Renal pelvis (tissue), 12 donors: ENCODE measurements at places on chromosomes 7 and 10. TPM values are rescaled to one million over a fixed set of nuclear protein-coding genes. Genes with fewer than 3 reads are reported as not detected.

DNA sequence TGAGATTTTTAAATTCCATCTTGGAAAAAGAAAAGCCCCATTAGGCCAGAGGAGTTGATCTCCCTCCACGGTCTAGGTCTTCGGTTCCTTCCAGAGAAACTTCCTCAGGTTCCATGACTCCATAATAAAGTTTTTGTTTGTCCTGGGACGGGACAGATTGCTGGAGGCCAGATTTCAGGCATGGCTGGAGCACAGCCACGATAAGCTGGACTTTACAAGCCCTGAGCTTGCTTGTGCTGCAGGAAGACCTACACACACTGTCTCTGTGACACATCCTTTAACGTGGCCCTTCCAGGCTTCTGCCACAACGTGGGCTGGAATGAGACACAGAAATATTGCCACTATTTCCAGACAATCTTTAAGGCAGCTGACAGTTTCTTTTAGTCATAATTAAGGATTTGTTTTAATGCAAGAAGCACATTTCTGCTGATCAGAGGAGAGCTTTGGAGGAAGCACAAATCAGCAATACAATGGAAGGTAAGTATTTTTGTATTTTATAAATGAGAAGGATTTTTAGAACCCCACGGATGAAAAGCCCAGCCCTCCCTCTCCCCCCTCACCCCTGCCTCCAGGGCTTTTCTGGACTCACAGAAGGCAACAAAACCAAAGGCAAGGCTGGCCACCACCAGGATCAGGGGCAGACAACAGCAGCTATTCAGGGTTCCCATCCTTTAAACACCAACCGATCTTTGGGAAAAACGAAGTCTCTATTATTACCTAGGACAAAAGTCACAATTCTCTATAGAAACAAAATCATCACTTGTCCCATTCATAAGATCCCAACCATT lies 6.5 kb downstream of the CTBP2 start:
- DNase-seq, result no peak

DNA sequence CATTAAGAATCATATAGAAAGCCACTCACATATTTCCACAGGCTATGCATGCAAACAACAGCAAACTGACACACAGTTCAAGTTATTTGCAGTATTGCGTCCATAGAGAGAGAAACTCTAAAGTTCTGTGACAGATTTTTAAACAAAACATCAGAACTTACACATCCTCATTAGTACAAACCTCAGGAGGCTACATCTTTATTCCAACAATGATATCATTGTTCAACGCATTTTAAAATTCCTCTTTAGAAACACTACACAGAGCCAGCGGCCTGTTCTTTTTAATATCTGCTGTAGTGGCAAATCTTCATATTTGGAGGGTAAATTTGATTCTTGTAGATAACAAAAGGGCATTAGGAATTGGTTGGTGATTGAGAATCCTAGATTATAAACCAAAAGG lies 55.9 kb upstream of the NFE2L3 start:
- no peak for DNase-seq

GRCh38 chr7:49403844-49404243 lies 369.6 kb upstream of the VWC2 start:
- no peak for DNase-seq

GRCh38 chr10:108014902-108015177 lies 850.3 kb upstream of the SORCS1 start:
- no peak for DNase-seq

- DNase-seq, result no peak
Observed at GRCh38 chr10:6234371-6234770, 31.6 kb downstream of the PFKFB3 start.

GRCh38 chr7:44565097-44565794 lies 8.5 kb downstream of the DDX56 start:
- peak; percentile 15 for DNase-seq

- DNase-seq, result no peak
Observed at GRCh38 chr7:76155938-76156337, 45.8 kb upstream of the SRRM3 start.

GRCh38 chr7:78345293-78345911 lies 546.8 kb downstream of the PHTF2 start:
- DNase-seq, result no peak

GRCh38 chr7:91436655-91437054 lies 172.4 kb downstream of the FZD1 start:
- DNase-seq, result no peak

DNA sequence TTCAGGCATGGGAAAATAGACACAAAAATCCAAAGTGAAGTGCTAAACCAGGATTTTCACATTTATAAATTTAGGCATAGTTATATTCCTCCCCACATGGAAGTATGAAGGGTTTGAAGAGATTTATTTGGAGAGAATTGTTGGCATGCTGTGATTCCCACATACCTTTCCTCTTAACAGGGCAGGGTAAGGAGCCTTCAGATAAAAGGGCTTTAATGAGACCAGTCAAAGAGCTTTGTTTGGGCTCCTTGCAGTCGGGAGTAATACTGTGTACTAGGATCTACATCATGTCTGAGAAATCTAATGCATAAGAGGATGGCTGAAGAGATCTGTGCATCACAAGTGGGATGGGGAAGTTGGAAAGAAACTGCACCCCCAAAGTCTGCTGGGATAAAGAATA lies 140.8 kb upstream of the PTN start:
- DNase-seq, result no peak

DNA sequence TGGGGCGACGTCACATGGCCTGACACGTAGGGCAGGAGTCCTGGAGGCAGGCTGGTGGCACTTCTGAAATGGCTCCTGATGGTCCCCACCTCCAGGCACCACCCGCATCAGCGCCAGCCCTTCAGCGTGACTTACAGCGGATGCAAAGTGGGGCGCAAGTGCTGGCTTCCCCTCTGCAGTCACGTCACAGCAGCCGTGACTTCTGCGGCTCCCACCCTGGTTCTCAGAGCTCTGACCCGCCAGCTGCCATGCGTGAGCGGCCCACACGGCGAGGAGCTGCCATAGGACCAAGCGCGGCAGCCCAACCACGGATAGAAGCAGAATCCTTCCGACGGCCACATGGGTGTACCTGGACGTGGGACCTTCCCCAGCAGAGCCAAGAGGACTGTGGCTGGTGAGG lies 159.0 kb downstream of the ELFN1 start:
- DNase-seq, result no peak

DNA sequence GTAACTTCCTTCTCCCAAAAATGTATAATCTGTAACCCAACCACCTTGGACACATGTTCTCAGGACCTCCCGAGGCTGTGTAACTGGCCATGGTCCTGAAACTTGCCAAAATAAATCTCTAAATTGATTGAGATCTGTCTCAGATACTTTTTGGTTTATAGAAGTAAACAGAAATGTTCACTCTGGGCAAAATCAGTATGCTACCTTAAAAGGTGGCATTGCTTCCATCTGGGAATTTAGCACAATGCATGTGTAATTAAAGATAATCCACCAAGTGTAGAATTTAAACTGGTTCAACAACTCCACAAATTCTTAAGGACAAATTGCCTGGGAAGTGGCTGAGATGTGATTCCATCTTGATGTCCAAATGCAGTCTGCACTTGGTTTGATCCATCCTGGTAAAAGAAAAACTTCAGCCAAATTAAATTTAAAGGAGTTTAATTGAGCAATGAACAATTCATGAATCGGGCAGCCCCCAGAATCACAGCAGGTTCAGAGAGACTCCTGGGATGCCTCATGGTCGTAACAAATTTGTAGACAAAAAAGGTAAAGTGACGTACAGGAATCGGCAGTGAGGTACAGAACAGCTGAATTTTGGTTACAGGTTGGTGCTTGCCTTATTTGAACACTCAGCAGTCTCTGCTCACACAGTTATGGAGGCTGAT lies 102.6 kb upstream of the PFKP start:
- DNase-seq, result no peak

PNLIP gene
- polyA plus RNA-seq, result not detected

TMEM229A gene
- 0.10 TPM for polyA plus RNA-seq

LFNG gene
- polyA plus RNA-seq, result 37.7 TPM
